IgD-negative memory B cell (primary cell): ENCODE measurements at places on chromosomes 13 and 19. TPM values are rescaled to one million over a fixed set of nuclear protein-coding genes. Genes with fewer than 3 reads are reported as not detected.

The ZGLP1 gene
- polyA plus RNA-seq = 2.6 TPM

The PGLYRP1 gene
- polyA plus RNA-seq = not detected

The DPF1 gene
- polyA plus RNA-seq = 0.24 TPM

The ARRDC2 gene
- polyA plus RNA-seq = 42.4 TPM

The ZSWIM4 gene
- polyA plus RNA-seq = 1.2 TPM

The ZNF536 gene
- polyA plus RNA-seq = not detected

The PRR22 gene
- not detected for polyA plus RNA-seq

The TSHZ3 gene
- not detected for polyA plus RNA-seq

The CGB5 gene
- not detected for polyA plus RNA-seq

The CFAP97D2 gene
- not detected for polyA plus RNA-seq

The TJP3 gene
- polyA plus RNA-seq = 4.9 TPM
